Esophagus mucosa (tissue), 1 donor: ENCODE measurements at places on chromosomes 12 and 14.

DNA sequence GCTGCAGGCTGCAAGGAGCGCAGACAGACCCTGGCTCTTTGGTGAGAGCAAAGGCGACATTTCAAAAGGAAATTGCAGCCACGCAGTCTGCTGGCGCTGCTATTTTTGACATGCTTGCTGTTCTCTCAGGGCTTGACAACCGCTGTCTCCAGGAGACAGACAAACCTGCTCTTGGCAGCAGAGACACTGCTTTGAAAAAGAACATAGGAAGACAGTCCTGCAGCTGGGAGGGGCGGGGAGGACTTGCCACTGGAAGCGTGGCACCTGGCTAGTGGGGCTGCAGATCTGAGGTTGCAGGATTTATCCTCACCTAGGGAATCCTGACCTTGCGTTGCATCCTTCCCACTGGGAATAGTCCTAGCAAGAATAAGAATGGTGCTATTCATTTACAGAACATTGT lies 91.8 kb upstream of the KCNA1 start:
- no peak for ATAC-seq

DNA sequence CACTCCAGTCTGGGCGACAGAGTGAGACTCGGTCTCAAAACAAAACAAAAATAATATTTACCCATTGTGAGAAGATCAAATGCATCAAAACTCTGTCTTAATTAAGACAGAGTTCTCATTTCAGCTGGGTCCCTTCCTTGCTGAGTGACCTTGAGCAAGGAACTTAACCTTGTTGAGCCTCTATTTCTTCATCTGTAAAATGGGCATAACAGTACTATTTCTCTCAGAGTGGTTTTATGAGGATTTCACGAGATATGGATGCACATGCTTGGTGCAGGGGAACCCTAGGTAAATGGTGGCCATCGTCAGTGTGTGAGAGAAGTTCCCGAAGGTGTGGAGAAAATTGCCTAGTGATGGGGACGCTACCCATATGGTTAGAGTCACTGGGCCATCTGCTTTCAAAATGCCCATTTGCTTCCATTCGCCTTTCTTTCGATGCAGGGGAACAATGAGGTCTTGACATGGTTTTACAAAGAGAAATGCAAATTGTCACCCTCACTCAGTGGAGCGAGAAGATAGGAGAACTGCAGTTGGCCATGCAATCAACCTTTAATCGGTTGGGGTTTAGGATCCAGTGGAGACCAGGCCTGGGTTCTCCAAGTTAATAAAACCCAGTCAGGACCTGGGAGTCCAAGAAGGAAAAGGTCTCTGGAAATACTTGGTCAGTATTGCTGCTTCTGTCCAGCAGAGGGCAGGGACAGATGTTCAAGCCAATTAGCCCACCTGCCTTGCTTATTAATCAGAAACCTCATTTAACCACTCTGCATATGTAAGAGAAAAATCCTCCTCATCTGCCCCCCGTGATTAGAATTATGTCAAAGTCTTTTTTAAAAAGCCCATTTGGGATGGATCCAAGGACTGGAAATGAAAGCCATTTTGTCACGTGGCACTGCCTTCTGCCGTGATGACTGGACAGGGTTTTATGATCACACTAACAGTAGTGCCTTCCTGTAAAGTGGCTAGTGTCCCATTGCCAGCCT lies 37.2 kb downstream of the CFAP251 start:
- ATAC-seq: no peak

DNA sequence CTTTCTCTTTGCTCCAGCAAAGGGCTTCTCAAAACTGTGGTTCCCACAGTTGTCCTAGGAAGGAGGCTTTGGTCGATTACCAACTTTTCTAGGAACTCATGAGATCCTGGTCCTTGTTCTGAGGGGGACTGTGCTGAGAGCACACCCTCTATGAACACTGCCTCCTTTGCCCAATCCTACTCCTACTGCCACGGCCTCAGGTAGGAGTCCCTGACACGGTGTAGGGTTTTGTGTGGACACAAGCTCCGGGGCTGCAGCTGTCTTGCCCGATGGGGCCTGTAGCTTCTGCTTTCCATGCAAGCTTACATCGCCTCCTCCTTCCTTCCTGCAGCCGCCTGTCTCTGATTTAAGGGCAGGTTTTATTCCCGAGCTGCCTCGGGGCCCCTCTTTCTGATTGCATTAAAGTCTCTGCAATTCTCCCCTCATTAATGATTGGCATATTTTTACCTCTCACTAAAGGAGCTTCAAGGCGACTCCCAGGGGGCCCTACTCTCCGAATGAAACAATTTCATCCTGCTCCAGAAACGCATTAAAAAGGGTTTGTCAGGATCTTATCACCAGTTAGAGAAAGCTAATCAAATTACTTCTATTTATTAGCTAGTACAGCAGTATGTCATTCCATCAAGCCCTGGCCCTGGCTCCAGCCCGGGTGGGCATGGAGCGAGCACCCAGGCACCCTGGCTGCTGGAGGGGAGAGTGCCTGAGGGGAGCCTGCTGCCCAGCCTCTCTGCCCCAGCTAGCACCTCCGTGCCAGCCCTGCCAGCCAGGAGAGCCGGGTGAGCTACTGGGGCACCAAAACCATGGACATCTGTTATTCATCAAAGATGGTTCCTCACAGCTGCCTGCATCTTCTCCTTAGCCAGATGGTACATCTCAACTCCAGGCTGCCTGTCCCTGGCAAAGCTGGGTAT lies 38.0 kb upstream of the ESRRB start:
- no peak for ATAC-seq

- ATAC-seq: no peak
These were observed 564.0 kb downstream of the TRHDE start for GRCh38 chr12:72836194-72836593.

DNA sequence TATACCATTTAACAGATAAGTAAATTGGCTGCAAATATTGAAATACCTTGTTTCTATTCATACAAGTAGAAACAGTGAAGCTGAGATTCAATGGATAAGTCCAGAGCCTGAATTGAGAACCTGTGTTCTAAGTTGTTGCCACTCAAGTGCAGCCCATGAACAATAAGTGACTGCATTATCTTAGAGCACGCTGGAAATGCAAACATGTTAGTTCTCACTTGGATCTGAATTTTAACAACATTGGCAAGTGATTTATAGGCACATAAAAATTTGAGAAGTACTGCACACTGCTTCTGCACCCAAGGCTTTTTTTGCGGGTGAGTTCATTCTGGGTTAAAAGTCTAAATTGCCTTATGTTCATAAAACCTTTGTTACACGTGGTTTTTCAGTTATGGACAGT lies 484.3 kb downstream of the NAV3 start:
- ATAC-seq: no peak

DNA sequence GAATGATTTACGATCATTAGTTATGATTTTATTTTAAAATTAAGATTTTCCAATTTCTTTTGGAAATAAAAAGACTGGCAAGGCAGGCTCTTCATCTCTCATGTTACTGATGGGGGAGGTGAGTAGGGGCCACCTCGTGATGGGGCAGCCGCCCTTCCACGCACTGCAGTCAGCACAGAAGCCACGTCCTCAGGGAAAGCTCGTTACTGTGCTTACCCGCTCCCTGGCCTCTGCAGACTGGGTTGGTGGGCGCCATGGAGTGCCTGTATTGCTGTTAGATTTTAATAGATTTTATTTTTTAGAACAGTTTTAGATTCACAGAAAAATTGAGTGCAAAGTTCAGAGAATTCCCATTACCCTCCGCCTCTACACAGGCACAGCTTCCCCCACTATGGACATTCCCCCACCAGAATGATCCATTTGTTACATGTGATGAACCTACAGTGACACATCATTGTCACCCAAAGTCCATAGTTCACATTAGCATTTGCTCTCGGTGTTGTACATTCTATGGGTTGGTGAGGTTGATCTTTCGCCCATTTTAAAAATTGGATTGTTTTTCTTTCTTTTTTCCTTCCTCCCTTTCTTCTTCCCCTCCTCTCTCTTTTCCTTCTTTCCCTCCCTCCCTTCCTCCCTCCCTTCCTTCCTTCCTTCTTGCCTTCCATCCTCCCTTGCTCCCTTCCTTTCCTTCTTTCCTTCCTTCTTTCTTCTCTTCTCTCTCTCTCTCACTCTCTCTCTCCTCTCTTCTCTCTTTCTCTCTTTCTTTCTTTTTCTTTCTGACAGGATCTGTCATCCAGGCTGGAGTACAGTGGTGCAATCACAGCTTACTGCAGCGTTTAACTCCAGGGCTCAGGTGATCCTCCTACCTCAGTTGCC lies 30.7 kb downstream of the ADGRD1 start:
- no peak for ATAC-seq

DNA sequence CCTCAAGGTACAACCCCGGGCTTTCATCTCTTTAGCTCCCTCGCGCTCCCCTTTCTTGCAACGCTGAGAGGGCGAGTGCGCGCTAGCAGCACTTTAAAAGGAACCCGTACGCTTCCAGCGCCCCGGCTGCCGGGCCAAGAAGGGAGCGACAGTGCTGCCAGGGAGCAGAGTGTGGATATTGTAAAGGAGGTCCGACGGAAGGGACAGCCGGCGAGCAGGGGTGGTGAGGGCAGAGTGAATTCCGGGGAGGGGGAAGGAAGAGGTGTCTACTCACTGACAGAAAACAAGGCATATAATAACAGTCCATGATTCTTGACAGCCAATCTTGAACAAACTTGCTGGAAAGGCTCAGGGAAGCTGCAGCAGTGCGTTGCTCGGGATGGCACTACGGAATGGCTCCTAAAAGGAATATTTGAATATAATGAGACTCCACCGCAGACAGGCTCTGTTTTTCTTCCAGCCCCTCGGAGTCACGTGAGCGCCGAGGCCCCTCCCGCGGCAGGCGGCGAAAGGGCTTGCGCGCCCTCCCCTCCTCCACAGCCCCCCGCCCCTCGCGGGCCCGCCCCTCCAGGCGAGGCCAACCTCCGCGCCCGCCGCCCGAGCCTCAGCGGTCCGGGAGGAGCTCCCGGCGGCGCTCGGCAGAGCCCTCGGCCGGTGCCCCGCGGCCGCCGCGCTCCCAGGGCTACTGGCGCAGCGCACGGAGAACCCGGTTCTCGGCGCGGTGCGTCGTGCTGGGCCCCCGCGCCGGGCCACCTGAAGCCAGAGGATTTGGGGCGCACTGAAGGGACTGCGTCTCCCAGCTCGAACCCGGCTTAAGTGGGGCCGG lies 3.4 kb downstream of the BMP4 start:
- ATAC-seq: peak; percentile 82
